Neural progenitor cell (in vitro differentiated cells): ENCODE measurements at places on chromosomes 3 and 15. TPM values are rescaled to one million over a fixed set of nuclear protein-coding genes. Genes with fewer than 3 reads are reported as not detected.

GRCh38 chr15:71548401-71548807, 261.9 kb upstream of the NR2E3 start:
- H3K27ac ChIP-seq = no peak overlapping the region
- peaks cover 34% of the 10 kb centered on the region for H3K4me1 ChIP-seq
- H3K27me3 ChIP-seq = no peaks in the 10 kb centered on the region
- H3K36me3 ChIP-seq = no peaks in the 10 kb centered on the region
- peak overlapping the region; percentile 8 for H3K4me3 ChIP-seq
- peak; percentile 47 for DNase-seq

DNA sequence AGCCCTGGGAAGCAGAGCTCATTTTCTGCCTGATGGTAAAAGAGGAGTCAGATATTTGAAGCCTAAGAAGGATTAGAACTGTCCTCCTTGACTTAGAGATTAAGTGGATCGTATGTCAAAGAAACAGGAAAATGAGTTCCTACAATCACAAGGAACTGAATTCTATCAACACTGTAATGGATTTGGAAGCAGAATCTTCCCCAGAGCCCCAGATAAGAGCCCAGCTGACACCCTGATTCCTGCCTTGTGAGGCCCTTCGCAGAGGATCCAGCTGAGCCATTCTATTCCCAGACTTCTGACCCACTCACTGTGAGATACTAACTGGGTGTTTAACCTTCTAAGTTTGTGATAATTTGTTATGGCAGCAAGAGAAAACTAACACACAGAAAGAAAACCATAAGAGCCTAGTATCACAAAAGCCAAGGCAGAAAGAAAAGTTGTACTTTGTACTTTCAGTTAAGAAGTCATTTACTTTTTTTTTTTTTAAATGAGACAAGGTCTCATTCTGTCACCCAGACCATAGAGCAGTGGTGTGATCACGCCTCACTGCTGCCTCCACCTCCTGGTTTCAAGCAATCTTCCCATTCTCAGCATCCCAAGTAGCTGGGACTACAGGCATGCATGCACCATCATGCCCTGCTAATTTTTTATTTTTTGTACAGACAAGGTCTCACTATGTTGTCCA, 61.1 kb upstream of the ZBTB20 start:
- no peak overlapping the region for H3K27ac ChIP-seq
- no peaks in the 10 kb centered on the region for H3K27me3 ChIP-seq
- no peaks in the 10 kb centered on the region for H3K36me3 ChIP-seq
- H3K4me1 ChIP-seq = no peaks in the 10 kb centered on the region
- DNase-seq = no peak
- no peak overlapping the region for H3K4me3 ChIP-seq

The RTP1 gene
- 0.43 TPM in 1 of 2 replicates, not detected in the other for total RNA-seq

GRCh38 chr3:148880681-148881080, 15.6 kb downstream of the CPA3 start:
- peak; percentile 36 for DNase-seq
- H3K36me3 ChIP-seq = no peaks in the 10 kb centered on the region

The PLA2G4D gene
- not detected in 2 replicates for total RNA-seq

GRCh38 chr15:90989040-90989768, 5.1 kb downstream of the PRC1 start:
- no peaks in the 10 kb centered on the region for H3K27me3 ChIP-seq
- H3K27ac ChIP-seq = no peak overlapping the region
- no peaks in the 10 kb centered on the region for H3K36me3 ChIP-seq

The CYP19A1 gene
- total RNA-seq = not detected in 2 replicates

The CPN2 gene
- not detected in 2 replicates for total RNA-seq

DNA sequence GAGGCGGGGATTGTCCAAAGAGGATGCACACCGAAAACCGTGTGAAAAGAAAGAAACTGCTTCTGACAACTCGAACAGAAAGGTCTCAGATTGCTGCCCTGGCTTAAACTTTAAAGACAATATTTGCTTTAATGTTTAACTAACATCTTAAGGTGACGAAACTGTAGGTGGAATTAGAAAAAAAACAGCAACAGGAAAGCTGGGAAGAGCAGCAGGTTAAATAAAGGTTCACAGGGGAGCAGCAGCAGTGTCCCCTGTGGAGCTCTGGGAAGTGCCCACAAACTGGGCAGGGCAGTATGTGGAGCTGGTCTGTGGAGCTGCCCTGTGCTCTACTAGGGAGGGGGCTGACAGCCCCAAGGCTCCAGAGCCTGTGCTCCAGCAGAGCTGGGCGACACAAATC, 25.4 kb downstream of the RUVBL1 start:
- H3K4me1 ChIP-seq = peaks cover 17% of the 10 kb centered on the region
- H3K27me3 ChIP-seq = no peaks in the 10 kb centered on the region
- H3K27ac ChIP-seq = no peak overlapping the region
- H3K36me3 ChIP-seq = no peaks in the 10 kb centered on the region

The IQCF5 gene
- total RNA-seq = not detected in 2 replicates

The XCR1 gene
- total RNA-seq = not detected in 2 replicates

DNA sequence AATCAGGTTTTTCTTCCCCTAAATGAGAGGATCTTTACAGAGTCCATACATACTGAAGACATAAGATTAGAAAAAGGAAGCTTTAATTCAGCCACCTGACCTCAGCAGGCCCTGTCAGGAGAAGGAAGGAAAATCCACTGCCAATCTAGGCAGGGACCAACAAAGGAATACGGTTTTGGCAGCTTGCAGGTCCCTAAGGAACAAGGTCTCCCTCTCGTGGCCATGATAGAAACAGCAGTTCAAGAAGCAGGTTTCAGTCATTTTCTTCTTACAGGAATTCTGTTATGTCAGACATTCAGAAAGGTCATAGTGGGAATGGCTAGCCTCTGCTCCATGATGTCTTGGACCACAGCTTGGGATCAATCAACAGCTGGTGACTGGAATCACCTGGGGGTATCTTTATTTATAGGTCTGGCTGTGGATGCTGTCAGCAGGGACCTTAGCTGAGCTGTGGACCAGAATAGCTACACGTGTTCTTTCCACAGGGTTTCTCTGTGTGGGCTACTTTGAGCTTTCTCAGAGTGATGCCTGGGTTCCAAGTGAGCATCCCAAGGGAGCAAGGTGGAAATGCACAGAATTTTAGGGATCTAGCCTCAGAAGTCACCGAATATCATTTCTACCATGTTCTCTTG, 9.4 kb upstream of the CMSS1 start:
- no peaks in the 10 kb centered on the region for H3K27me3 ChIP-seq
- DNase-seq = peak; percentile 73
- no peak overlapping the region for H3K4me3 ChIP-seq
- no peak overlapping the region for H3K27ac ChIP-seq

DNA sequence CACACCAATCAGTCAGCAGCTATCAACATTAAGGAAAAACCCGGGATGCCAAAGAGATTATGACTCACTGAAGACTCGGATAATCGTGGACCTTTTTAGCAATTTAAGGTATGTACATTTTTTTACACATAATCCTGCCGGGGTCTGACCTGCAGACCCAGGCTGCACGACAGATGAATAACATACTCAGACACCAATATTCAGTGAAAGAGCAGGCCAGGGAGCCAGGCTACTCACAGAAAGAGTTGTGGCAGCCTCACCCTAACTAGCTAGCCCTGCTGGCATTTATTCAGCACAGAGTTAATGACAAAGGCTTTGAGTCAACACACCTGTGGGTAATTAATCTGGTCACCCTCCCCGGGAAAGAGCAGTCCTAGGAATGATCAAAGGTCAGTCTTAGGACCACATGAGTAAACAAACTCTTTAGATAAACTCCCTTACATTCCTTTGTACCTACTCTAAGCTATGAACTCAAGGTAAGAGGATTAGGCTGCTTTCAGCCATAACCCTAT, 727.5 kb downstream of the TBL1XR1 start:
- no peaks in the 10 kb centered on the region for H3K27me3 ChIP-seq
- no peaks in the 10 kb centered on the region for H3K4me1 ChIP-seq
- H3K4me3 ChIP-seq = no peak overlapping the region
- peak; percentile 24 for DNase-seq
- H3K27ac ChIP-seq = no peak overlapping the region
- no peaks in the 10 kb centered on the region for H3K36me3 ChIP-seq

DNA sequence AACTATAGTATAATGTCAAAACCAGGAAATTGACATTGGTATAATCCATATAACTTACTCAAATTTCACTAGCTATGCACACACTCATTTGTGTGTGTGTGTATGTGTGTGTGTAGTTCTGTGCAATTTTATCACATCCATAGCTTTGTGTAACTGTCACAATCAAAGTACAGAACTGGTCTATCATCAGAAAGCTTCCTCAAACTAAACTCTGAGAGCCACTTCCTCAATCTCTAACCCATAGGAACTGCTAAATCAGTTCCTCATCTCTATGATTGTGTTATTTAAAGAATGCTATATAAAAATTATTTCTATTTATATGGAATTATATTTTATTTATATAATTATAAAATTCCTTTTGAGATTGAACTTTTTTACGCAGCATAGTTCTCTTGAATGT, 18.1 kb downstream of the LNP1 start:
- H3K27me3 ChIP-seq = no peaks in the 10 kb centered on the region
- no peaks in the 10 kb centered on the region for H3K36me3 ChIP-seq
- H3K4me1 ChIP-seq = peaks cover 3% of the 10 kb centered on the region
- DNase-seq = no peak

- no peaks in the 10 kb centered on the region for H3K4me1 ChIP-seq
- no peaks in the 10 kb centered on the region for H3K27me3 ChIP-seq
- H3K27ac ChIP-seq = no peak overlapping the region
- no peak for DNase-seq
Observed at GRCh38 chr3:35929158-35929557, 289.8 kb downstream of the ARPP21 start.

- no peak overlapping the region for H3K27ac ChIP-seq
- no peaks in the 10 kb centered on the region for H3K4me1 ChIP-seq
- no peaks in the 10 kb centered on the region for H3K27me3 ChIP-seq
Observed at GRCh38 chr15:80633221-80633620, 61.9 kb upstream of the ABHD17C start.

GRCh38 chr3:119571230-119571629, 8.1 kb upstream of the ADPRH start:
- no peak overlapping the region for H3K4me3 ChIP-seq
- H3K27ac ChIP-seq = no peak overlapping the region
- no peaks in the 10 kb centered on the region for H3K27me3 ChIP-seq
- no peaks in the 10 kb centered on the region for H3K36me3 ChIP-seq
- DNase-seq = no peak
- no peaks in the 10 kb centered on the region for H3K4me1 ChIP-seq

DNA sequence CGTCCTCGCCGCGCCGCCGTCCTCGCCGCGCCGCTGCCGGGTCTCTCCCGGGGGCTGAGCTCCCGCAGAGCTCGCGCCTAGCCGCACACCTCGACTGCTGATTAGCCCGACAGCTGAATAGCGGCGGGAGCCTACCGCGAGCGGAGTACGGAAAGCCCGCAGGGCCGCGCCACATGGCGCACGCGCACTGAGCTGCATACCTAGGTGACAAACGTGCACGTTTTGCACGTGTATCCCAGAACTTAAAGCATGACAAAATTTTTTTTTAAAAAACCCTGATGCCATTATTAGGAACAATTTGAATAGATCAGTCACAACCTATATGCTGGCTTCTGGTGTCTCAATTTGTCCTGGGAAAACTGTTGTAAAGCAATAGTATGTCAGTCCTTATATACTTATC, at the start of gene GOLGA8A:
Gene GOLGA8A, minus strand, starts transcription at position 122 of the 400 bp plus-strand sequence. CDS start 48,117 bp downstream, outside the sequence.
- H3K4me3 ChIP-seq = peak within 1 kb of the TSS; percentile 86
- DNase-seq = peak; percentile 89
- H3K27me3 ChIP-seq = peaks cover 58% of the 10 kb centered on the region
- H3K4me1 ChIP-seq = no peaks in the 10 kb centered on the region
- H3K36me3 ChIP-seq = no peaks in the 10 kb centered on the region

The TPRG1 gene
- 0.37 and 0.71 TPM in 2 replicates for total RNA-seq

DNA sequence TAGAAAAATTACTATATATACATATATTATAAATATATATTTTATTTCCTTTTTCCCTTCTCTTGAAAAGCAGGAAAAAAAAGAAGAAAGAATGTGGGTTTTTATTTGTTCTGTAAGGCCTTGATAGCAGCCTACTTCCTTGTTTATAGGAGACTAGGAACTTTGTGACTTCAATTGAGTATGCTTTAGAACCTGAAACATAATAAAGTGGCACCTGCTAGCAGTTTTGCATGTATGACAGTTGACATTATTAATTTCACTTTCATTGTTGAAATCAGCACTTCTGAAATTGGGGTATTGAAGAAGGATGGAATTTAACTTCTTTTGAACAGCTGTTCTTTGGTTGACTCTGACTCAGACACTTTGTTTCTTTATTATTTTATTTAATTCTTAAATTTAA, 56.9 kb downstream of the GLCE start:
- no peaks in the 10 kb centered on the region for H3K36me3 ChIP-seq
- no peak for DNase-seq
- H3K27ac ChIP-seq = no peak overlapping the region
- H3K4me1 ChIP-seq = no peaks in the 10 kb centered on the region
- H3K4me3 ChIP-seq = no peak overlapping the region

The STARD9 gene
- 11.9 and 17.0 TPM in 2 replicates for total RNA-seq

DNA sequence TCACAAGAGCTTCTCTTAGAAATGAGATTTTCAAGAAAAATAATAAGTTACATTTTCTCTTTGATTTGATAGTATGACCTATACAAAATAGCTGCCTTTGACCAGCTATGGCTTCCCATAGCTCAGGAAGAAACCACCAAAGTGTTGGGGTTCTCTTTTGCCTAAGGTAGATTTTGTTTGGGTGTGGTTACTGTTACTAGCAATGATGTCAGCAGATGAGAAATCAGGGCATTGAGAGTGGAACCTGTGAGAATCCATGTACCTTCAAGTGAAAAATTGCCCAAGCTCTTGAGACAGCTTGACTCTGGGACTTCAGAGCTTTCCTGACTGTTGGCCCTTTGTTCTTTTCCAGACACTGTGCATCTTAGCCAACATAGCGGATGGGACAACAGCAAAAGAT, 45.6 kb downstream of the NME9 start:
- H3K36me3 ChIP-seq = no peaks in the 10 kb centered on the region
- no peaks in the 10 kb centered on the region for H3K4me1 ChIP-seq
- no peak overlapping the region for H3K4me3 ChIP-seq
- H3K27me3 ChIP-seq = no peaks in the 10 kb centered on the region

GRCh38 chr15:85149465-85150129, 167.9 kb downstream of the PDE8A start:
- DNase-seq = no peak
- H3K36me3 ChIP-seq = no peaks in the 10 kb centered on the region
- H3K4me3 ChIP-seq = no peak overlapping the region
- H3K27ac ChIP-seq = no peak overlapping the region
- H3K4me1 ChIP-seq = peaks cover 4% of the 10 kb centered on the region
- H3K27me3 ChIP-seq = no peaks in the 10 kb centered on the region

- no peak overlapping the region for H3K4me3 ChIP-seq
- H3K36me3 ChIP-seq = no peaks in the 10 kb centered on the region
- H3K27me3 ChIP-seq = no peaks in the 10 kb centered on the region
- H3K27ac ChIP-seq = no peak overlapping the region
Observed at GRCh38 chr3:123154020-123154985, 47.4 kb upstream of the SEC22A start.
